ENCODE measurements at places on chromosomes 5 and 9.

DNA sequence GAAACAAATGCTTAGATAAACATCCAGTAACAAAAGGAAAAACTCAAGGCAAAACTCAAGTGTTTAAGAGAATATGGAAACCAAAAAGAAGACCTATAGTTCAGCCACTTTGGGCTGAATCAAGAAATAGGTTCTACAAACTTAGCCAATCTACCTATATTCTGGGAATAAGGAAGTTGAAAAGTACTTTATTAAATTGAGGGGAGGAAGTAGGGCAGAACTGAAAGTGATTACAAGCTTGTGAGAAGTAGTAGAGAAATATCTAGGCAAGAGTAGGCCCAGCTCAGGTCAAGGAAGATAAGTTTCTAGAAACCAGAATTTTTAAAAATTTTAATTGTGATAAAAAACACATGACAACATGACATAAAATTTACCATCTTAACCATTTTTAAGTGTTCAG is 384.8 kb upstream of the PCSK5 start:
- DNase-seq: no peak

DNA sequence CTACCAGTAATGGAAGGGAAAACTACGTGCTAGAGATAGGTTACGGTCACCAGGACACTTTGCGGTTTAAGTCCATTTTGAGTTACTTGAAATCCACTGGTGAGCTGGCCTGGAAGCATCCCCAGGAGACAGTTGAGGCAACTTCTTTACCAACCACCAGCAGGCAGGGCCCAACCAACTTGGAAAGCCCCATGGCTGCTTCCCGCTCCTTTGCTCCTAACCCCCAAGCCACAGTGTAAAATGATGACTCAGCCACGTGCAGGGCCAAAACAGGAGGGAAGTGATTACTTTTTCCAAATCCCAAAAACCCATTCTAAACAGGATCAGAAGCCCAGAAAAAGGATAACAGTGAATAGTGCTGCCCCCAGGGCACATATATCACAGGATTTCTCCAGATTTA is 87.4 kb downstream of the PAX5 start:
- DNase-seq: no peak

DNA sequence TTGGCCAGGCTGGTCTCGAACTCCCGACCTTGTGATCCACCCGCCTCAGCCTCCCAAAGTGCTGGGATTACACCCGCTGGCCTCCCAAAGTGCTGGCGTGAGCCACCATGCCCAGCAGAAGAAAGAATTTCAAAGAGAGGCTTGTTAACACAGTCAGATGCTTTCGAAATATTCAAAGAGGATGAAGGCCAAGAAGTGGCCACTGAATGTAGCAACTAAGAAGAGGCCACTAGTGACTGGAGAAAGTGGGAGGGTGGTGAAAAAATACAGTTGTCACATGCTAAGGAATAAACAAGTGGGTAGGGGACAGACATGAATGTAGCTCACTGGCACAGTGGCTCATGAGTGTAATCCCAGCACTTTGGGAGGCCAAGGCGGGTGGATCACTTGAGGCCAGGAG is 13.0 kb upstream of the TPM2 start:
- no peak for DNase-seq

DNA sequence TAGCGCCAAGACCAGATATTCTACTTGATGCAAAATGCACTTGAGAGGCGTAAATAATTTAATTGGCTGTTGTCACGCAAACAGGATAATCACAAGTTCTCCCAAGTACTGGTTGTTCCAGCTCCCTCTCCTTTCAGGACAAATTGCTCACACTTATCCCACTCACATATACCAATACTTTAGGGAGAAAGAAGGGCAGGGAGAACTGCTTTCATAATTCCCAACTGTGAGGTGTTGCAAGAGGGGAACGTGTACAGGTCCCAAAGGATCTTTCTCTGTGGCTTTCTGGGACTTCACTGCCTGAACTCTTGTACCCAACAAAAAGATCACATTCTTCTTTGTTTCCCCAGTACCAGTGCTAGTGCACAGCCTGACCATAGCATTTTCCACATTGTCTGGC is 21.5 kb upstream of the TGFBI start:
- DNase-seq: no peak

- no peak for DNase-seq
These were observed 10.1 kb downstream of the NPR2 start for GRCh38 chr9:35801328-35802128.

- DNase-seq: peak; percentile 58
These were observed 864 bp downstream of the PAPPA start for GRCh38 chr9:116154334-116154975.

DNA sequence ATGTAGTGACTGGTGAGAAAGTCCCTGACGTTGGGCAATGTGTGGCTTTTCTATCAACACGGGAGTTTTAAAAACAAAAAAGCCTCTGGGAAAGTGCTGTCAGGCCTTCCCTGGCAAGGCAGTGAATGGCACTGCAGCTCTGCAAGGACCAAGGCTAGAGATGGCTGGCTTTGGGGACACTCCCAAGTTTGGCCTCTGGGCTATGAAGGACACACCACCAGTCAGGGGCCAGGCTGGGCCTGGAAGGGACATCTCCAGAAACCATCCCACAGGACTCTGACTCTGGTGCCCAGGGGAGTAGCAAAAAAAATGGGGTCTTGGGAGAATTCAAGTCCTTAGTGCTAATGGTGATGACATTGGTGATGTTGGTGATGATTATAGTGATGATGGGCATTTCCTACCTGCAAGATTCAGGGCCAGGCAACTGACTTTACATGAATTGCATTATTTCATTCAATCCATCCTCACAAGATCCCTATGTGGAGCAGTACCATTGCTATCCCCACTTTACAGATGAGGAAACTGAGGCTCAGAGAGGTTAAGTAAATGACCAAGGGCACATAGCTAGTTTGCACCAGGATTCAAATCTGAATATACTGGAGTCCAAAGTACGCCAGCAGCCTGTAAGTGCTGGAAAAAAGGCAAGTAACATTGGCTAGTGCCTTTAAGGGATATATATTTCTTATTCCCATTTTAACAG is 2.6 kb upstream of the PPARGC1B start:
- DNase-seq: no peak

GRCh38 chr9:17422994-17423680 is 155.7 kb upstream of the SH3GL2 start:
- DNase-seq: no peak

DNA sequence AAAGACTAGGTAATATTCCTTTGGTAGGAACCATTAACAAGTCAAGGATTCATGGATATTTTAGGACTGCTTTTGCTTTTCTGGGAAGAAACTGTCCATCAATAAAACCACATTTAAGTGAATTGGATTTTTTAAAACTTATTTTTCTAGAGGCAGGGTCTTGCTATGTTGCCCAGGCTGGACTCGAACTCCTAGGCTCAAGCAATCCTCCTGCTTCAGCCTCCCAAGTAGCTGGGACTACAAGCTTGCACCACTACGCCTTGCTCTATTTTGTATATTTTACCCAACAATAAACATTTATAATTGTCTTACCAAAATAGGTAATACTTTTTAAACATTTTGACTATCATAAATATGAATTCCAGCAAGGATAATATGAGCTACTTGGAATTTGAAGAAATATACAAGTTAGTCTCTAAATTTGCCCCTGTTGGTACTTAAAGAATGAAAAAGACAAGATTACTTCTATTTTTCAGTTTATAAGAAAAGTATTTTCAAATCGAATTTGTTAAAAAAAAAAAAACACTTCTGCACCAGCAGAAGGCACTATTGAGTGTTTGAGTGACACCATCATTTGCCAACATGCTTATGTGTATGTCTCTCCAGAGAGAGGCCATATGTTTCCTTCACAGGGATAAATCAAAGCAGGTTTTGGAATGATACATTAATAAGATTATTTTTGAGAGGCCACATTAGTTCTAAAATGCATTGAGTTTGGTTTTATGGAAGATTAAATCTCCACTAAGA is 60.0 kb upstream of the CARTPT start:
- DNase-seq: no peak
